ENCODE measurements at places on chromosomes 4 and X. TPM values are rescaled to one million over a fixed set of nuclear protein-coding genes. Genes with fewer than 3 reads are reported as not detected.

Gene CTAG2
- total RNA-seq: not detected

Gene MMRN1
- total RNA-seq: 0.17 TPM

Gene TMSB15A
- not detected for total RNA-seq

Gene TMEM271
- total RNA-seq: not detected

Gene PPP1R2C
- not detected for total RNA-seq

Gene CYBB
- 0.70 TPM for total RNA-seq

Gene HS3ST1
- total RNA-seq: not detected

Gene ESX1
- total RNA-seq: not detected

Gene MAGEA8
- not detected for total RNA-seq

Gene TKTL2
- not detected for total RNA-seq

DNA sequence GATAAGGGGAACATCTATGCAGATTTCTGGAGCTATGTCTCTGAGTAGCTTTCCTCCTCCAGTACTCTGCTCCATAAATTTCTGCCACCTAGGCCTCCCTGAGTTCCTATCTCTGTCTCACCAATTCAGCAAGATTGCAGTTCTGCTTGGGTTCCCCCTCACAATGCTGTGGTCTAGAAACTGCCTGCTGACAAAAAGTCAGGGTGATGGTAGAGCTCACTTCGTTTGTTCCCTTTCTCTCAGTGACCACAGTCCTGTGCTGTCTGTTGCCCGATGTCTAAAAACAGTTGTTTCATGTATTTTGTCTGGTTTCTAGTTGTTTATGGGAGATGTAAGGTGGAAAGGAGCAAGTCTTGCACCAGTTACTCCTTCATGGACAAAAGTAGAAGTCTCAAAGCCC, 41.1 kb downstream of the AMMECR1 start:
- DNase-seq: no peak

- DNase-seq: no peak
Observed at GRCh38 chr4:150150629-150151062, 72.4 kb downstream of the DCLK2 start.

- no peak for DNase-seq
Observed at GRCh38 chr4:176002007-176002613, 63.5 kb upstream of the WDR17 start.

- no peak for DNase-seq
Observed at GRCh38 chrX:31717474-31717873, 645.6 kb upstream of the FTHL17 start.

- DNase-seq: no peak
Observed at GRCh38 chrX:112704187-112704586, 24.4 kb upstream of the LHFPL1 start.

- DNase-seq: no peak
Observed at GRCh38 chrX:130801901-130802300, 101.1 kb downstream of the ENOX2 start.

- DNase-seq: no peak
Observed at GRCh38 chrX:74523224-74523623, 91.2 kb downstream of the RLIM start.

DNA sequence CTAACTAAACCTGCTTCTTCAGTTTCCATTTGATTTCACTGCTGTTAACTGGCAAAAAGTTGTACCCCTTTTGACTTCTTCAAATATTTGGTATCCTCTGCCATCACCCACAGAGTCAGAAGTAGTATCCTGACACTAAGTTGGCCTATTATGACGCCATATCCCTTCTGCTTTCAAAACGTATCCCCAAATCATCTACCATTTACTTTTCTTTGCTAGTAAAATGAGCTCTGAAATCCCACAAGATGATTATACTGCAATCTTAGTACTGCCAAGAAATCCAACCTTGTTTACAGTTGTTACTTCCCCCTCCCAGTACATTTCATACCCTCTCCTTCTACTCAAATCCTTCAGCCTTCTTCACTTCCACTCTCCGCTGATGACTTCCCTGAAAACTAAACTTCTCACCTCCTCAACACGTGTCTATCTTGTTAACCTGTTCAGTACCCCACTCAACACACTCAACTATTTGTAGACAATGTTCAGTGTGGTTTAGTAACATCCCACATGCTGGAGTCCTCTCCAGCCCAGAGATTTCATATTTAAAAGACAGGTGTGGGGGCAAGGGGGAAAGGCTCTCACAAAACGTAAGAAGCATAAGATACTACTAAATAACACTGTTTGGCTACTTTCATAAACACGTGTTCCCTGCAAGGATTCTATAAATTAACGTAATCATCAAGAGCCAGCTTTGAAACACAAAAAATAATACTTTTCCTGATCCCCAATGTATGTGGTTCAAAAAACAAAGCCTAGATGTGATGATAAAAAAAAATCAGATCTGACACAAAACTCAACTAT, 1.3 kb downstream of the NAF1 start:
- no peak for DNase-seq

GRCh38 chr4:150173432-150173861, 95.2 kb downstream of the DCLK2 start:
- no peak for DNase-seq

DNA sequence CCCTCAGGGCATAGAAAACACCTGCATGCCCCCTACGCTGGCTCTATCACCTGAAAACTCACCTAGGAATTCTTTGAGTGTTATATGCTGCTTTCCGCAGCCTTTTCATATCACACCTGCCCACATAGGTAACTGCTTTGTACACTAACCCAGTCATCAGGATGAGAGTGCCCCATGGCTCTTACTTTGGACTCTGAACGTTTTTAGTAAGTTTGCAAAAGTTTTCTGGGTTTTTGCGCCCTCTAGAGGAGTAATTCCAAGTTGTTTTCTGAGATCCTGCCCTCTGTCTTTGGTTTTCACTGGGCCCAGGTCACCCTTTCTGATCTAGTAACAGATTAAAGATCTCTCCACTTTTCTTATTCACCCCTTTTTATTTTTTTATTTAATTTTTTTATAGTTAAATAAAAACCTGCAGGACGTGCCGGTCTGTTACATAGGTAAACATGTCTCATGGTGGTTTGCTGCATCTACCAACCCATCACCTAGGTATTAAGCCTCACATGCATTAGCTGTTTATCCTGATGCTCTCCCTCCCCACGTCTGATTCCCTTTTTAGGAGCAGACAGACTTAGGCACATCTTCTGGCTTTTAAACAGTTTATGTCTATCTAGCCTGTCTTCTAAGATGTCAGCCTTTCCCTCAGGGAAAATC, 139.2 kb downstream of the NWD2 start:
- DNase-seq: no peak

DNA sequence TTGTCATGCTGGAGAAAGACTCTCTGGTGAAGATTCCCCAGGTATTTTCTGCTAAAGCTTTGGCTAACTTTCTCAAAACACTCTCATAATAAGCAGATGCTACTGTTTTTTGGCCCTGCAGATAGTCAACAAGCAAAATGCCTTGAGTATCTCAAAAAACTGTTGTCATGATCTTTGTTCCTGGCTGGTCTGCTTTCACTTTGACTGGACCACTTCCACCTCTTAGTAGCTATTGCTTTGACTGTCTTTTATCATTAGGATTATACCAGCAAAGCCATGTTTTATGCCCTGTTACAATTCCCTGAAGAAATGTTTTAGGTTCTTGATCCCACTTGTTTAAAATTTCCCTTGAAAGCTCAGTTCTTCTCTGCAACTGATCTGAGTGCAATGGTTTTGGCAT, 231.5 kb downstream of the SLC7A11 start:
- no peak for DNase-seq

- no peak for DNase-seq
Observed at GRCh38 chr4:33543941-33544450, 2700.3 kb downstream of the ARAP2 start.

GRCh38 chr4:176189891-176190795, 5.2 kb downstream of the SPATA4 start:
- no peak for DNase-seq

- no peak for DNase-seq
Observed at GRCh38 chr4:20430259-20430941, 178.7 kb downstream of the SLIT2 start.

DNA sequence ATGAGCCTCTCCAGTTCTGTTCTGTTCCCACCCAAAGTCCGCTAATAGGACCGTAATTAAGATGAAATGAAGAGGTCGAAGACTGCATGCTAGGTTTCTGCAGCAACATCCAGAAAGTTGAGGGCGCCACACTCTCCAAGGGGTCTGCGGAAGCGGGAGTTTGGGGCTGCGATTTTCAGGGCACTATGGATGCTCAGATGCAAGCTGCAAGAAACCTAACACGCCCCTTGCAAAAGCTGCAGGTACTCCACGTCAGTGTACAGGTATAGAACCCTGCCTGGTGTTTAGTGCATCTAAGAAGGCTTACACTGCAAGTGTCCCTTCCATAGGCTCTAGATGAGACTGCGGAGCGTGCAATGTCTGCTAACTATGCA, 61.4 kb downstream of the RHOXF2B start:
- no peak for DNase-seq

DNA sequence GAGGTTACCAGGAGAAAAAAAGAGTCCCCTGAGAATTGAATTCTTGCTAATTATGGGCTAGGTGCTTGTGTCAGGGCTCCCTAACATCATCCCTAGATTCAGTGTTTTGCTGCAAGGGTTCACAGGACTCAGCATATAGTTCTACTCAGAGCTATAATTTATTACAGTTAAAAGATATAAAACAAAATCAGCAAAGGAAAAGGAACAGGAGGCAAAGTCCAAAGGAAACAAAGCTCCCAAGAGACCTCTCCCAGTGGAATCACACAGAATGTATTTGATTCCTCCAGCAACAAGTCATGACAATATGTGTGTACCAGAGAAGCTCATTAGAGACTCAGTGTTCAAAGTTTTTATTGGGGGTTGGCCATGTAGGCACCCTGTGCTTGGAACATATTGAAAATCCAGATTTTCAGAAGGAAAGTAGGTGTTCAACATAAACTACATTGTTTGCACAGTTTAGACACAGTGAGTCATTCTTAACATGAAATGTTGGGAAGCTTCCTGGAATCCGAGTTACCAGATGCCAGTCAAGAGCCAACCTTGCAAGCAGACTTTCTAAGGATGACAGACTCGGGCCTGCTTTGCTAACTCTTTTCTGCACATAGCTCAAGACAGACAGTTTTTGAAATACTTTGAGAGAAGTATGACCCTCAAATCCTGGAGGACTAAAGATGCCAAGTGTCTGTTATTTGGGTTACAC, 311.3 kb upstream of the EMCN start:
- no peak for DNase-seq

DNA sequence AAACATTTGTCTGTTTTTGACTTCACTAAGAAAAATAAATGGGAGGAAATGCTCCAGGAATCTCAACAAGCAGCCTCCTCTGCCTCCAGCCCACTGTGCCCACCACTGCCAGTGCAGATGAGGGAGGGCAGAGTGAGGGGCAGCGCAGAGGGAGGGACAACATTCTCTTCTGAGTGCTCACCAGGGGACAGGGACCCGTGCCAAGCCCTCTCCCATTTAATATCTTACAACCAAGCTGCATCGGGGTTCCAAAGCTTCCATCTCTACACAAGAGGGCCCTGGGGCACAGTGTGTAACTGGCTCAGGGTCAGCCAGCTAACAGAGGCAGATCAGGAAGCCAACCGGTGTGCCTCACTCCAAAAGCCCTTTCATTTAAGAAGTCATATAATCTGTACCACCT, 120.4 kb downstream of the NSUN7 start:
- no peak for DNase-seq

GRCh38 chrX:140664939-140665338, 44.6 kb upstream of the LINC00632 start:
- DNase-seq: no peak

DNA sequence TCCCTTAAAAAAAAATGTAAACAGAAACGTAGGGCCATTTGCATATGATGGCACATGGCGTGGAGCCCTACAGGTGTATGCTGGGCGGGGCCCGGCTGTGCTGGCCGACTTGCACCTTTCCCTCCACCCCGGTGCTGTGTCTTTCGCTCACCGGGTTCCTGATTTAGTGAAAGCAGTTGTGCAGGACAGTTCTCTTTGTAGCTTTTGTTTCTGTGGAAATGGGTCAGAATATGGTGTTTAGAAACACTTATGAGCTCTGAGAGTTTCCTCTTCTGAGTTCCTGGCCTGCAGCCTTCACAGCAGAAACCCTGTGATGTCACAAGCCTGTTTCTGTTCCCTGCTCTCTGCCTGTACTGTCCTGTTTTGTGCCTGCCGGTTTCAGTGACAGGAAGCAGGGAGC, 22.5 kb upstream of the MSANTD1 start:
- no peak for DNase-seq
